ENCODE measurements at places on chromosomes 5 and 9.

DNA sequence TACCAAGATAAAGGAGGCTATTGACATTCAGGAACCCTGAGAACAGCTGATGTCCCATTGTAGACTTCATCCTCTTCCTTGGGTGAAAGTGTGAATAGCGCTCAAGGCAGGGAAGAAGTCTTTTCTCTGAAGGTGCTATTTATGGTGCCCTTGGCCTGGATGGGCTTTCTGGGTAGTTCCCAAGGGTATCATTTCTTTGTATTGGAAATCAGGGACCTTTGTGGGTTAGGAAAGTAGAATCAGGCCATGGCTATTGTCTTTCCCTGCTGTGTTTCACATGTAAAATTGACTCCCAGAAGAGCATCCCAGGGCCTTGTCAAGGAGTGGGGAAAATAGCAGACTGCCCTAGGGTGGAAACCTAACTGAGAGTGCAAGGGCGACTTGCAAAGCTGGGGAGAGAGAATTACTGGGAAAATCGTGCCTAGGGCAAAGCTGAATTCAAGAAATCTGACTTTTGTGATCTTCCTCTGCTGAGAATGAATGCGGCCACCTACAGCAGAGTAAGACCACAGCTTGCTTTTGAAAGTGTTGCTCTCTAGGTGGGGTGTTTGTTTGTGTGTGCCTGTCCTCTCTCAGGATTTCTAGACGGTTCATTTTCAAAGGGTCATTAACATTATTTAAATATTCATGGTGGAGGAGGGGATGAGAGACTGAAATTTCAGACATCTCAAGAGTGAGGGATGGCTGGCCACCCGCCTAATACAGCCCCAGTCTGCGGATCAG is 160.6 kb downstream of the C9orf152 start:
- DNase-seq, result no peak

- peak; percentile 79 for DNase-seq
Measured at GRCh38 chr5:125408448-125409233, 662.2 kb upstream of the ZNF608 start.

DNA sequence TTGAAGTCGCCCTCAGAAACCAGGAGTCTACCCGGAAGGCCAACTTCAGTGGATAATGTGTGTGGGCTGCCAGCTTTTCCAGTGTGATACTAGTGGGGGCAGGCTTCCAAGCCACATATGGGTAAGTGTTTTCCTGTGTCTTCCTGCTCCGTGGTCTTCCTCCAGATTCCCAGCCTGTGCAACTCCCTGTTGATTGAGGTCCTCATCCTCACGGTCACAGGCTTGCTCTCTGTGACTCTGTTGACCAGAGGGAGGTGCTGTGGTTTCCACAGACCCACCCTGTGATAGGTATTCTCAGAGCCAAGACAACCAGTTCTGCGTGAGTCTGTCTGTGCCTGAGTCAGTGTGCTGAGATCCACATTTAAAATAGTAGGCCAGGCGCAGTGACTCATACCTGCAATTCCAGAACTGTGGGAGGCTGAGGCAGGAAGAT is 388.0 kb upstream of the IRX2 start:
- no peak for DNase-seq

DNA sequence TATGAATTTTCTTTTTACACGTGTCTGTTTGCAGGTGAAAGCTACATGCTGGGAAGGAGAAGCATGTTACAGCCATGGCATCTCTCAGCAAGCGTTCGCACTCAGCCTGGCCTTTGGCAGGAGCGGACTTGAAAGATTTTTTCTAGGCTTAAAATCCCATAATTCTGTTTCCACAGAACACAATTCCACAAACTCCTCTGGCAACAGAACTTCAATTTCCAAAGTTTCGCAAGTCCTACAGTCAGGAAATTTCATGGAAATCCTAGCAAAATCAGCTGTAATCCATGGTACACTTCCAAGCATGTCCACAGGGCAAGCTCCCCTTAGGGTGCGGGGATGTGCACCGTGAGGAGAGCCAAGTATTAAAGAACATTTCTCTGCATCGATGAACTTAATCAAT is 35.9 kb downstream of the SUB1 start:
- DNase-seq, result no peak

- no peak for DNase-seq
Measured at GRCh38 chr5:35362772-35363171, 132.5 kb upstream of the PRLR start.

DNA sequence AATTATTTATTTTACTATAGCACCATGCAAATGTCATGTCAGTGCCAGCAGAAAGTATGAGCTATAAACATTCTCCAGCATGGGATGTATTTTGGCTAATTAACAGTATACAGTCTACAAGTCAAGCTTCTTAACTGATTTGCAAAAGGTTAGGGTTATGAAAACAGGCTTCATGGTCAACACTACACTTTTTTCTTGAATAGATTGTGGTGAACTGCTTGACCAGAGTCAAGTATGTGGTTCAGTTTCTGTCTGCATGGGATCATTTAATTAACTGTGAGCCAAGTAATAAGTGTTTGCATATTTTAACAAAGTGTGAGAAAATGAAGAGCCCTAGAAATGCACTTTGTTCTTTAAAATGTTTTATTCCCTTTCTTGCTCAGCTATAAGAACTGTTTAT is 14.5 kb upstream of the GNAQ start:
- DNase-seq, result no peak

DNA sequence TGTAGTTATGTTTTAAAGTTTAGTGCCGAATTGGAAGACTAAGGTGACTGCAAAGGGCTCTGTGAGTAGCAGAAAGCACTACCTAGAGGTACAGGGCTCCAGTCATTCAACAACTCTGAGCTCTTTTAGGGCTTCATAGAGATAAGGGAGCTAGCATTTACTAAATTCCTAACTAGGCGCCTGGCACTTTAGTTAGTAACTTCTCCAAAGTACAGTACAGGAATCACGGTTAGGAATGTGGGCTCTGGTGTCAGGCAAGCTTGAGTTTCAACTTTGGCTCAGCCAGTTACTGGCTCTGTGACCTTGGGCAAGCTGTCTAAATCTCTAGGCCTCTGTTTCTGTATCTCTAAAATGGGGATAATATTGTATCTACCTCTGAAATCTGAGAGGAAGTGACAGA is 115.3 kb downstream of the SLIT3 start:
- no peak for DNase-seq

DNA sequence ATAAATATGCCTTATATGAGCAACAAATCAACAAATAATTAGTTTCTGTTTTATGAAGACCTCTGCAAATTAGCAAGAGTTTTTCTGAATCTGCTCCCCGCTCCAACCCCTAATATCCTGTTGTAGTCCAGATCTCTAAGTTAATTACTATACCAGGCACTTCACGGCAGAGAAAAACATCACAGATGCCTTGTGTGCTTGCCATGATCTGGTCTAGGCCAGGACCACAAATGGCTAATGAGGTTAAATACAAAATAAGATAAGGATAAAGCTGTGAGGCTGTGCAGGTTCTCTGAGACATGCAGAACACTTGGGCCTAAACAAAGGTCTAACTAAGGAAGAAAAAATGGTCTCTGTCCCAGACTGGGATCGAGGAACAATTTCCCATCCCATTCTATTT is 150.8 kb downstream of the SLIT3 start:
- no peak for DNase-seq

DNA sequence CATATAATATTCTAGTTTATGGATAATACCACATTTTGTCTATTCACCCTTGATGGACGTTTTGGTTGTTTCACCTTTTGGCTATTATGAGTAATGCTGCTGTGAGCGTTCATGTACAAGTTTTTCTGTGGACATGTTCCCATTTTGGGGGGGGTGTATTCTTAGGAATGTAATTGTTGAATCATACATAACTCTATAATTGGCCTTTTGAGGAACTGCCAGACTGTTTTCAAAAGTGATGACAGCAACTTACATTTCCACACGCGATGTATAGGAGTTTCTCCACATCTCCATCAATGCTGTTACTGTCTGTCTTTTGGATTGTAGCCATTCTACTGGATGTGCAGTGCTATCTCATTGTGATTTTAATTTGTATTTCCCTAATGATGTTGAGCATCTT is 69.8 kb downstream of the SLC46A2 start:
- peak; percentile 65 for DNase-seq

DNA sequence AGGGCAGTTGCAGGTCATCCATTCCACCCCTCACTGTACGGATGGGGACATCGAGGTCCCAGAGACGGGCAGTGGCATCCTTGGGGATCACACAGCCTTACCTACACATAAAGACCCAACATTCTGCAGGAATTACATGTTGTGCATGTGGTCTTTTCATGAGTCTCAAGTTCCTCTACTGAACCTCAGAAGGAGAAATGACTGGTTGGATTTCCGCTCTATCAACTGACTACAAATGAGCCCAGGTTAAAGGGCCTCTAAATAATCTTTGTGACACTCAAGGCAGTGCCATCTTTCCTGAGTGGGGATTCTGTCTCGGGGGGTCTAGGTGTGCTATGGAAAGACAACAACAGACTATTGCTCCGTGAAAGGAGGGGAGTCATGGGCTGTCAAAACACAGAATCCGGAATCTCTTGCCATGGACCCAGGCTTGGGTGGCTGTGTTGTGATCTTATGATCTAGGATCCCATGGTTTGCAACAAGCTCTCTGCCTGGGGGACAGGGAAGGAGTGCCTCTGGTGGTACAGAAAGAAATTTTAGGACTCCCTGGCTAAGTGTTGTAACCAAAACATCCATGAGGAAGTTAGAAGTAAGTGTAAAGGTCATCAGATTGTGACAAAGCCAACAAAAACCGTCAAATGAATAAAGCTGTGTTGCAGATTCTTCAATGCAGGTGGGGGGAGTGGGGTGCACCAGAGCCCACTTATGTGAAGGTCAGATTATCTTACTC is 1.9 kb upstream of the SLC31A2 start:
- DNase-seq, result no peak

DNA sequence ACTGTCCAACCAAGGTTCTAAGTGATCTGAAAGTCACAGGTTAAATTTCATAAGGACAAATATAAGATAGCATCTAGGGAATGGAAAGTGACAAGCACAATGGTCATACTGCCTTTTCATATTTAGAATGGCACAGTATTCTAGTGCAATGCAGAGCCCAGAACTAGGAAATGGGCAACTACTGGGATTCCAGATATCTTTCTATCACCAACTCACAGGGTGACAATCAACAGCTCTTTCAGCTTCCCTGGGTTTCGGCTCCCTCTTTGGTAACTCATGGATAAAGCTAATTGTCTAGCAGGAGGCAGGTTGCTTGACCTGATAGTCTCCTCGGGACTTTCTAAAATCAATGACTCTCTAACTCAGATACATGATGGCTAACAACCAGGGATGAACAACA is 60.4 kb downstream of the NR3C1 start:
- DNase-seq, result no peak

DNA sequence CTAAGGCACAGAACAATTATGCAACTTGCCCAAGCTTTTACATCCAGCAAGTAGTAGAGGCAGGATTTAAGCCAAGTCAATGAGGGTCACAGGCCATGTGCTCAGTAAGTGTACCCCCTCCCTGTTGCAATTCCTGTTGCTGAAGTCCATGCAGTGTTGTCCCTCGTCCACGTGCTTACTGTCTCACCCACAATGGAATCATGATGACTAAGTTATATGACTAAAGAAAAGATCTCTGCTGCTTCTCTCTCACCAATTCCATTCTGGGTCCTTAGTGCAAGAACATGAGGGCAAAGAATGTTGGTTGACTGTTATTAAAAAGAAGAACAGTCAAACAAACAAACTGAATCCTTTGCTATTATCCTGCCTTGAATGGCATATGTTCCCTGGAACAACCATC is 233.6 kb upstream of the SLC24A2 start:
- DNase-seq, result no peak

- no peak for DNase-seq
Measured at GRCh38 chr5:606061-606460, 6.1 kb upstream of the CEP72 start.

DNA sequence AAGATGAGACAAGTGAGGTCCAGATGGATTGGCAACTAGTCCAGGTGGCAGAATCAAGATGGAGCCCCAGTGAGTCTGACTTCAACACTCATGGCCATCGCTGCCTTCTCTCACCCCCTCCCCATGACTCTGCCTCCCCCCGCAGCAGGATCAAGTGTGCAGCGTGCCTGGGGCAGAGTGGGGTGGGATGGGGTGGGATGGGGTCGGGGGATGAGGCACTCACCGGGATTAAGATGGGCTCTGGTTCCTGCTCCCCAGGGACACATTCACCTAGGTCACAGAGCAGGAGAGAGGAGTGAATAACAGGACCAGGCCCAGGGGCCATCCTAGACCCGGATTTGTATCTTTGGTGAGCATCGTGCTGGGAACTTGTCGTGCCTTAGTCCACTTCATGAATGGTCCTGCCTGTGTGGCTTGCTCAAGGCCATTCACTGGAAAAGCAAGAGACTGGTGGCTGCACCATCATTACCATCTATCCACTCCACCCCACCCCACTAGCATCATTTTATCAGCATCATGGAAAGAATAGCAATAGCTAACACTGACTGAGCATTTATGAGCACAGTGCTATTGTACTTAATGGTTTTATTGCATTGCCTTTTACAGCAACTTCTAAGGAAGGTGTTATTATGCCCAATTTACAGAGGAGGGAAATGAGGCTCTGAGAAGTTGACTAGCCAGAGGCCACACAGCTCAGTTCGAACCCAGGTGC is 8.5 kb downstream of the AMBP start:
- no peak for DNase-seq

- DNase-seq, result peak; percentile 92
Measured at GRCh38 chr5:138753794-138754698, 821 bp downstream of the CTNNA1 start.

DNA sequence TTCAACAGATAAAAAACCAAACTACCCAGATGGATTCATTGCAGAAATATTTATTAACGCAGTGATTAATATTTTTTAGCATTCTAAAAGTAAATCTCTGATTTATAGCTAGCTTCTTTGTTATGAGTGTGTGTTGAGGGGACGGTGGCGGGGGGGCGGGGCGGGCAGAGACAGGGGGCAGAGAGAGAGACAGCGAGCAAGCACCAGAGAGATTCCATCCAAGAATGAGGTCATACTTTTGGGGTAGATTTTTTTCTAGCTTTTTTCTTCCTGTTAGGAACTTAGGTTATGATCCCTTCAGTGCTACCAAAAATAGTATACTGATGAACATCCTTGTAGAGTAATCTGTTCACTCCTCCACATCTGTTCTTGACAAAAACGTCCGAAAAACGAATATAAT is 500 bp upstream of the ZNF883 start:
- peak; percentile 20 for DNase-seq

All from cardiac muscle cell (in vitro differentiated cells and primary cell).